ENCODE measurements at places on chromosomes 3 and 15.

GRCh38 chr3:17047162-17047561, 162.4 kb downstream of the PLCL2 start:
- DNase-seq = no peak

GRCh38 chr3:36372534-36372935, 7.8 kb upstream of the STAC start:
- no peak for DNase-seq

DNA sequence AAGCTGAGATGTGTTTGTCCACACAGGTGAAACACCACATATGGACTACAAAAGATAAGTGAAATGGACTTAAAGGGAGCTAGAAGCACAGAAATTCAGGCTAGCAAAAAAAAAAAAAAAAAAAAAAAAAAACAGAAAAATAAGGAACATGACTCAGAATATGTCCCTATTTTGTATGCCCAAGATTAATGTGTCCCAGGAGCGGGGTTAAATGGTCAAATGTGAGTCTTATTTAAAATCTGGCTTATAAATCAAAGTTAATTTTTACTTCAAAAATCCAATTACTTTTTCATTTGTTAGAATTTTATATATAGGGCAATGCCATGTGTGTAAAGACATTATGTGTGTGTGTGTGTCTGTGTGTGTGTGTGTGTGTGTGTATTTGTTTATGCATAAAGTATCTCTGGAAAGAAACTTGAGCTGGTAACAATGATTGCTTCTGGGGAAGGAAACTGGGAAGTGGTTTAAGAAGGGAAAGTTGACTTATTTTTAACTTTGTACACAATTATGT, 986.5 kb downstream of the ROBO2 start:
- DNase-seq = no peak

- peak; percentile 14 for DNase-seq
These were observed 321.5 kb upstream of the CTNNB1 start for GRCh38 chr3:40877631-40878463.

GRCh38 chr15:62502451-62502850, 337.4 kb upstream of the C2CD4B start:
- DNase-seq = no peak

DNA sequence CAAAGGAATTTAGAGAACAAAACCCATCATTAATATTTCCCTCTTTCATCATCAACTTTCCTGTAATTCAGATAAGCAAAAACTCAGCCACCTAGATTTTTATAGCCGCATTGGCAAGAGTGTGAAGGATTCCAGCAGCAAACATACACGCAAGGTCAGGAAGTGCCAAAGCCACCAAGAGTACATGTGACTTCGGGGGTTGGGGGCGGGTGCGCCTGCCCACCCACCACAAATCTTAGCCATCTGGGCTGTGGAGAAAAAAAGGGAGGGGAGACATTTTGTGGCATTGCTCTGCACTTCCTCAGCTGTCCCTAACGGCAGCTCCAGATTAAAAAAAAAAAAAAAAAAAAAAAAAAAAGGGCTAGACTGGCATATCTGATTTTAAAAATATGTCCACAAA, 148.4 kb downstream of the TNIK start:
- DNase-seq = no peak

GRCh38 chr3:115982629-115983028, 359.3 kb downstream of the GAP43 start:
- DNase-seq = no peak

- DNase-seq = no peak
These were observed 52.9 kb downstream of the WDR76 start for GRCh38 chr15:43879386-43880355.

DNA sequence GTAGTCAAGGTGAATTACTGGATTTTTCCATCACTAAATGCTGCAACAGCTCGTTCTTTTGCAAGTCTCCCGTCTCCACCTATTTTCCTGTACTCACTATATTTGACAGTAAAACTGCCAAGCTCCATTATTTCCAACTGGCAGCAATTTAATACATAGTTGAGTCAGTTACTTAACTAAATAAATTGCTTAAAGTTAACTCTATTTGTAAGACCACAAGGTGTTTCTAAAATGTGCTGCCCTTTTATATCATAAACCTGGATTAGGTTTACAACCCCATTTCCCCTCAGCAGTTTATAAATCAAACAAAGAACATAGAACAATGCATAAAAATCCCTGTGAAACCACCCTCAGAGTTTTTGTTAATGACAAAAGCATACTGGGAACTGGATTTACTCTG, 211.4 kb upstream of the DPH6 start:
- DNase-seq = no peak

GRCh38 chr3:5140230-5140621, 18.1 kb downstream of the ARL8B start:
- DNase-seq = no peak

DNA sequence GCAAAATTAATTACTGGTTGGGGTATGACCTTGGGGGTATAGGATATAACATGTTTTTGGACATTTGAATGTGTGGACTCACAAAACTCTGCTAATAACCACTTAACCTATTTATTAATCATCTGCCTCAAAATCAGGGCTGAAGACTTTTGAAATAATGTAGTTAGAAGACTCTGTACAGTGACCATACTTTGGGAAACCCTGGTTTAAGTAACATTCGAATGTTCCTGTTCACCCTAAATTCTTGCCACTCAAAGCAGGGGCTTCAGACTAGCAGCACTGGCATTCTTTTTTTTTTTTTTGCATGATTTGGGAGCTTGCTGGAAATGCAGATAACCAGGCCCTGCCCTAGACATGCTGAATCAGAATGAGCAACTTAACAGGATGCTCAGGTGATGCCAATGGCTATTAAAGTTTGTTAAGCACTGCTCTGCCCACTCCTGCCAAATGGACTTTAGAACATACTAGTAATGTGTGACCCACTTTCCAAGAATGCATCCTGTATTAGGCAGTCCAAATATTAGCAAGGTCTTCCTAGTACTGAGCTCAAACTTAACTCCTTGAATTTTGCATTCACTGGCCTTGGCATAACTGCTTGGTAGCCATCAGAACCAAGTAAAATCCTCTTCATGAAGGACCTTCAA, 12.7 kb upstream of the ST3GAL6 start:
- no peak for DNase-seq

GRCh38 chr3:122415762-122416654, at the start of gene WDR5B:
Gene WDR5B, minus strand, starts transcription at chr3:122416062. Its CDS starts 534 bp downstream, at chr3:122415528.
- DNase-seq = peak; percentile 98

All from left colon (tissue), 2 donors.